ENCODE measurements at places on chromosomes 2 and 18. TPM values are rescaled to one million over a fixed set of nuclear protein-coding genes. Genes with fewer than 3 reads are reported as not detected.
A peak's percentile ranks its signal among the peaks of the same experiment; 100 is the strongest.

Gene LONRF2
- polyA plus RNA-seq, result 1.6 TPM

Gene TRABD2A
- 1.6 TPM for polyA plus RNA-seq

Gene UCN
- 2.6 TPM for polyA plus RNA-seq

GRCh38 chr2:140929849-140930248, 1201.0 kb downstream of the LRP1B start:
- no peaks in the 10 kb centered on the region for H3K27me3 ChIP-seq
- H3K27ac ChIP-seq, result no peak overlapping the region
- H3K36me3 ChIP-seq, result no peaks in the 10 kb centered on the region
- H3K4me1 ChIP-seq, result no peaks in the 10 kb centered on the region

DNA sequence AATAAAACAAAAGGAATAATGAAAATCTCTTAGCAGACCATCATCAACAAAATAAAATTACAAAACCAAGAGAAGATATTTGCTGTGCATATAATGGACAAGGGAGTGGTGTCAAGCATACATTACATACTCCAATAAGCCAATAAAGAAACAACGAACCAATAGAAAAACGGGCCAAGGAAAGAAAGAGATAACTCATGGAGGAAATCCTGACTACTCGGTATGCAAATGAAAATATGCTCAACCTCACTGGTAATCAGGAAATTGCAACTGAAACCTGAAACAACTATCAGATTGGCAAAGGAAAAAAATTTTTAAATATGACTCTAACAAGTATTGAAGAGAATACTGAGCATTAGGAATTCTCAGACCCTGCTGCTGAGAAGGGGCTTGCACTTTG, 84.7 kb downstream of the BCL2 start:
- no peak for DNase-seq
- H3K27me3 ChIP-seq, result no peaks in the 10 kb centered on the region
- H3K4me1 ChIP-seq, result peaks cover 19% of the 10 kb centered on the region

DNA sequence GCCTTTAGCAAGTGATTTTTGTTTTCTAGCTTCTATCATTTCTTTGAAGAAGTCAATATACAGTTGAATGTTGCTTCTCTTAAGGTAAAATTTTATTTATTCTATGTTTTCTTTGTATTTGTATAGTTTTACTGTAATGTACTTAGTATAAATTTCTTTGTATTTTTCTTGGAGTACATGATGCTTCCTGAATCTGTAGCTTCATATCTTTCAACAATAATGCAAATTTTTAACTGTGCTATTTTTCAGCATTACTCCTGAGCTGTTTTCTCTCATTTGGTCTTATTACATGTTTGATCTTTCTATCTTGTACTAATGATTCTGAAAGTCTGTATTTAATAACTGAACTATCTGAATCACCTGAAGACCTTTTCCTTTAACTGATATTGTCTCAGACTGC, 253.9 kb upstream of the NXPH2 start:
- no peaks in the 10 kb centered on the region for H3K27me3 ChIP-seq
- no peaks in the 10 kb centered on the region for H3K4me1 ChIP-seq
- DNase-seq, result no peak
- H3K27ac ChIP-seq, result no peak overlapping the region
- no peak overlapping the region for H3K4me3 ChIP-seq

DNA sequence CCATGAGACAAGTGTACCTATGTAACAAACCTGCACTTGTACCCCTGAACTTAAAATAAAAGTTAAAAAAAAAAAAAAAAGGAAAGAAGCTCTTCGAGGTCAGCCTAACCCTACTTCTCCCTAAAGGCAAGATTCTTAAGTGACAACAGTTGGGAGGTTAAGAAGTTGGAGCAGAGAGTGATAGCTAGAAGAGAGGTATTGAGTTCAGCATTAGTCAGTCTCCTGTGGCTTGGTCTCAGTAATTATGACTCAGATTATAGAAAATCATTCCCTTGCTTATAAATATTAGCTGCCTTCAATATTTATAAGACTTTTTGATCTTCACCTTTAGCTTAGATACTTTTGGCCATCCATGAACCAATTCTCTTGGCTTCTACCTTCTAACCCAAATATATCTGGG, 926.8 kb upstream of the SLC39A10 start:
- H3K4me3 ChIP-seq, result no peak overlapping the region
- H3K27ac ChIP-seq, result no peak overlapping the region
- no peaks in the 10 kb centered on the region for H3K4me1 ChIP-seq
- no peak for DNase-seq
- H3K36me3 ChIP-seq, result no peaks in the 10 kb centered on the region

DNA sequence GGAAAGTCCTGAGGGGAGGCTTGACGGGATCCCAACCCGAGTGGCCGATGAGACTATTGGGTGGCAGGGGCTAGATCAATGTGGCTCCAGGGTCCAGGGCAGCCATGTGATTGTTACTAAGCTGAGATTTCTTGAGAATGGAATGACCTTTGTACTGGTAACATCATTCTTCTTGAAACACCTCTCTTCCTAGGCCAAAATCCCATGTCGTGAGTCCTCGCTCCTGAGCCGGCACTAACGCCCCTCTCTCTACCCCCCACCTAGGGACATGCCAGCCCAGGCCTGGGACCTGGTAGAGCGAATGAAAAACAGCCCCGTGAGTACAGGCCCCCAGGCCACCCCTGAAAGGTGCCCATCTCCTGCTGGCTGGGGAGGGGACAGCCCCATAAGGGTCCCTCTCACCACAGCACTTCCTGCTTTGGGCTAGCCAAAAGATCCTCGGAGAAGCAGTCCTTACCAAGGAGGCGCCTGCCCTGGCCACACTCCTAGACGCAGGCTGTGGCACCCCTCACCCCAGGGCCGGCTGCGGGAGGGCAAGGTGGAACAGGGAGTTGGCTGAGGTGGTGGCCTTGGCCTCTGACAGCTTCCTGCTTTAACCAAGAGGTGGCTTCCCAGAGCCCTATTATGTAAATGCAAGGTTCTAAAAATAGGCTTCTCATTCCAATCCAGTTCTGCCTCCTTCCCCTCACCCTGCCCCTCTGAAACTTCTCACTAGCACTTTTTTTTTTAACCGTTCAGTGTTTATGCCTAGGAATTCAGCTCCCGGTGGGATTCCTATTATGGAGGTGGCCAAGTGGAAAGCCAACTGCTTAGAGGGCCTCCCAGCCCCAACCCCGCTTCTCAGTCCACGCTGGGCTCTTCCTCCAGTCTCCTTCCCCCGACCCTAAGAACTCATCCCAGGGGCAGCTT, 126.6 kb upstream of the PPP1CB start:
- H3K4me3 ChIP-seq, result no peak overlapping the region
- no peaks in the 10 kb centered on the region for H3K36me3 ChIP-seq
- peaks cover 48% of the 10 kb centered on the region for H3K4me1 ChIP-seq
- DNase-seq, result peak; percentile 68
- H3K27me3 ChIP-seq, result no peaks in the 10 kb centered on the region
